ENCODE measurements at places on chromosomes 11 and 22.

DNA sequence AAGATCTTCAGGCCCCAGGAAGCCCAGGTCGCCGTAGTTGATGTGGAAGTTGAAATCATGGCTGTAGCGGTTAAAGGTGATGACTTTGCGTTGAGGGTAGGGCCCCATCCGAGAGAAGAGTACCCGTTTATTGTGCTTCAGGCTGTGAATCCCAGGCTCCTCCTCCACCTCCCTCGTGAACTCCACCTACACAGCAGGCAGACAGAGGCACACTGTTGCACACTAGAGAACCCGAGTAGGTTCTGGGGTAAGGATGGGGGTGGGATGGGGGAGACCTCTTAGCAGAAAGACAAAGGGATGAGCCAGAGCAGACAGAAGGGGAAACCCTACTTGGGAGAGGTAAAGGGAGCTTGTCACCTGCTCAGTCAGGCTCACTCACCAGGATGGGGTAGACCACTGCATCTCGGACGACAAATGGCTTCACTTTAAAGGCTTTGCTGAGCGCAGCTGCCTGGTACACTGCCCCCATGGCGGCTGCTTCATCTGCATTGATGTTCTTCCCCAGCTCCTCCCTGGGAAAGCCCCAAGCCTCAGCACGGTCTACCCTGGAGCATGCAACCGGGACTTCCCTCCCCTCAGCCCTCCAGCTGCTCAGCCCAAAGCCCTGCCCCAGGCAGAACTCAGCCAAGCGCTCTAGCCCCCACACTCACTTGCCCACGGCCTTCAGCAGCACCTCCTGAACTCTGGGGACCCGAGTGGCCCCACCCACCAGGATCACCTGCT, 5.4 kb downstream of the HYOU1 start:
- DNase-seq: no peak

DNA sequence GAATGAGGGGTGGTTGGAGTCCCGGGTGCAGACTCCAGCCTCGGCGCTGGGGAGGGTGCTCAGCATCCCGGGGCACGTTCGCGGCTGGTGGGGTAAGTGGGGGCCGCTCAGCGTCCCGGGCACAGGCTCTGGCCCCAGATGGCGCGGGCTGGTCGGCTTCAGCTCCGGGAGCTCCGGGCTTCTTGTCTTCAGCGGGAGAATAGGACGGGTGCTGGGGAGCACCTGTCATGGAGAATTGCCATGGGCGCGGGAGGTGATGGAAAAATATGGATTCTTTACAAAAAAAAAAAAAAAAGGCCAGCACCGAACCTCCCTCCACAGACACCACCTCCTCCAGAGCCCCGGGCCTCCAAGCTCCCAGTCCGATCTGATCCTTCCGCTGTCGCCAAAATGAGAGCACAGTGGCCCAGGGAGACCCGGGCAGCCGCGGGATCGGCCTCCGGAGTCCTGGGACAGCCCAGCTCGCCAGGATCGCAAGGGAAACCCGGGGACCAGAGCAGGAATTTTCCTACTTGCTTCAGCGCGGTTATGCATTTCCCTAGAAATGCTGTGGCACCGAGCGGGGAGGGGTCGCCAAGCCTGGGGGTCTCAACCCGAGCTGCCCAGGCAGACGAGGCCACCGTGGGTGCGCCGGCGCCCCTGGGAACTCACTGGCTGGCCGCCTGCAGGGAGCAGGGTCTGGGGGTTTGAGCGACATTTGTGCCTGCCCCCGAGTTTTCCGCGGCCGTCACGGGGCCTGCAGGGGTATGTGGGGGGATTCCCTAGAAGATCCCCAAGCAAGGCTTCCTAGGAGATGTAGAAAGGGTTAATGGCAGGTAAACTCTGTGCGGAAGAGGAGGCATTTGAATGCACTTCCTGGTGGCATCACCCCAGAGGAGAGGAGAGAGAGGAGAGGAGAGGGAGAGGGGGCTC, 1336.9 kb downstream of the BRD1 start:
- no peak for DNase-seq

DNA sequence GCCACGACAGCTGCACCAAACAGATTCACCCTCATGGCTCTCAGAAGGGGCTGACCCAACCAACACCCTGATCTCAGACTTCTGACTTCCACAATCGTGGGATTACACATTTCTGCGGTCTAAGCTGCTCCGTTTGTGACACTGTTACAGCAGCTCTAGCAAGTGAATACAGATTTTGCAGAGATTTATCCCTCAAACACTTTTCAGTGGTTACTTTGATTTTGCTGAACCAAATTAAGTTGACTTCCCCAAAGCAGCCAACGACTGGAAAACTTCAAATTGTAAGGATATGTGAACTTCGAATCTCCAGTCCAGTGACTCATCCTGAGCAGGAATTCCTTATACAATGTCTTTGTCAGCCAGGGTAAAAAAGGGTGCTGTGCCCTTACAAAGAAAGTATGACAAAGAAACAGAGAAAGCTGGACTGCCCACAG, 14.8 kb upstream of the INCENP start:
- peak; percentile 49 for DNase-seq

GRCh38 chr11:96960926-96961325, 571.1 kb downstream of the JRKL start:
- DNase-seq: no peak

DNA sequence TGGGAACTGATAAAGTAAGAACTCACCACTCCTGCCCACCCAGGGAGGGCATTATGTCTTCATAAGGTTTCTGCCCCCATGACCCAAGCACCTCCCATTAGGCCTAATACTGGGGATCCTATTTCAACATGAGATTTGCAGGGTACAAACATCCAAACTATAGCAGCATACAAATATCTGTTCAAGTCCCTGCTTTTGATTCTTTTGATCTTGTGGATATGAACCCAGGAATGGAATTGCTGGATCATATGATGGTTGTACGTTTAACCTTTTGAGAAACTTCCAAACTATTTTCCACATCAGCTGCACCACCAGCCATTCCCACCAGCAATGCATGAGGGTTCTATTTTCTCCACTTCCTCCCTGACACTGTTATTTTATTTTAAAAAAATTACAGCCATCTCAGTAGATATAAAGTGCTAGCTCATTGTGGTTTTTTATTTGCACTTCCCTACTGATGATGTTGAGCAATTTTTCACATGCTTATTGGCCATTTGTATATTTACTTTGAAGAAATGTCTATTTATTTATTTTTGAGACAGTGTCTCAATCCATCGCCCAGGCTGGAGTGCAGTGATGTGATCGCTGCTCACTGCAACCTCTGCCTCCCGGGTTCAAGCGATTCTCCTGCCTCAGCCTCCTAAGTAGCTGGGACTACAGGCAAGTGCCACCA, 7.1 kb upstream of the ATG16L2 start:
- no peak for DNase-seq

GRCh38 chr11:111528557-111528956, 12.0 kb upstream of the LAYN start:
- no peak for DNase-seq

- DNase-seq: no peak
Measured at GRCh38 chr22:47210686-47211085, 448.2 kb downstream of the TBC1D22A start.

DNA sequence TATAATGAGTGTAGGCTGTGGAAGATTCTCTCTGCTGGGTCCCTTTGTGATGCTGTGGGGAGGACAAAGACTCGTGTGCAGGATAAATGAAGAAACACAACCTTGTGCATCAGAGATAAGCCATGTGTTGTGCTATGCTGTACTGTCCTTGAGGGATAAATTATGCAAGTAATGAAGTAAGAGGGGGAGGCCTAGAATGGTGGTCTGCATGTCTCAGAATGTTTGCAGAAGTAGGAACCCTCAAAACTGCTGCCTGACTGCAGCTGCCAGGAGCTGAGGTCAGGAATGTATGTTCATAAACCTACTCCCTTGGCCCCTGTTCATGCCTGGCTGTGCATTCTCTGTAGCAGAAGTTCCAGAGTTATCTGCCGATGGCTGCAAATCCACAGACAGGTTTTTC, 4.6 kb upstream of the SMCO4 start:
- no peak for DNase-seq

DNA sequence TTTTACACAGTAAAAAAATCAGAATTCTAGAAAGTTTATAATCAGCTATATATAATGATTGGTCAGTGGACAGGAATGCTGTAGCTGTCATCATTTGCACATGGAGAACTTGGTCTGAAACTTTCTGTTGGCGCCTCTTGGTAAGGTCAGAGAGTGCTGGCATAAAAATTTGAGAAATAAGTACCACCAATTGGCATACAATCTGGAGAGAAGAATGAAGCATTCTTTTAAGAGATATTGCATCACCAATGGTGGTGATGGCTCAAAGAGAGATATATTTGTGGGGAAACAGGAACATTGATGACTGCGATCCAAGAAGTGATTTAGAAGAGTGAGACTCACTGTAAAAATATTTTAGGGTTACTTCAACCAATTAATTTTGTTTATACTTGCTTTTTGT, 19.8 kb upstream of the OOSP1 start:
- DNase-seq: no peak

DNA sequence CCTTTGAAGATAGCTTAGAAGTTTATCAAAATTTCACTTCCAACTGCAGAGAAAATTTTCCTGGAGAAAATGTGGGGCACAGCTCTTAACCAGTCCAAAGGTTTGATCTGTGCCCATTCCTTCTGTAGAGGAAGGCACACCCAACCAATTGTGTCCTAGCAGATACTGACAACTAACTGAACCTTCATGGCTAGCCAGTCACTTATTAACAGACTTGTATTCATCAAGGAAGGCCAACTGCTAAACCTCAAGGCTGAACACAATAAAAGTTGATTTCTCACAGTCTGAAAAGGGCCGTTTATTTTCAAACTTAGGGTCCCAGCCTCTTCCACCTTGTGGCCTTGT, 19.5 kb downstream of the SYT13 start:
- no peak for DNase-seq

GRCh38 chr11:91174193-91174592, 951.3 kb upstream of the CHORDC1 start:
- DNase-seq: no peak

GRCh38 chr11:19738124-19738523, 25.5 kb downstream of the NAV2 start:
- no peak for DNase-seq

DNA sequence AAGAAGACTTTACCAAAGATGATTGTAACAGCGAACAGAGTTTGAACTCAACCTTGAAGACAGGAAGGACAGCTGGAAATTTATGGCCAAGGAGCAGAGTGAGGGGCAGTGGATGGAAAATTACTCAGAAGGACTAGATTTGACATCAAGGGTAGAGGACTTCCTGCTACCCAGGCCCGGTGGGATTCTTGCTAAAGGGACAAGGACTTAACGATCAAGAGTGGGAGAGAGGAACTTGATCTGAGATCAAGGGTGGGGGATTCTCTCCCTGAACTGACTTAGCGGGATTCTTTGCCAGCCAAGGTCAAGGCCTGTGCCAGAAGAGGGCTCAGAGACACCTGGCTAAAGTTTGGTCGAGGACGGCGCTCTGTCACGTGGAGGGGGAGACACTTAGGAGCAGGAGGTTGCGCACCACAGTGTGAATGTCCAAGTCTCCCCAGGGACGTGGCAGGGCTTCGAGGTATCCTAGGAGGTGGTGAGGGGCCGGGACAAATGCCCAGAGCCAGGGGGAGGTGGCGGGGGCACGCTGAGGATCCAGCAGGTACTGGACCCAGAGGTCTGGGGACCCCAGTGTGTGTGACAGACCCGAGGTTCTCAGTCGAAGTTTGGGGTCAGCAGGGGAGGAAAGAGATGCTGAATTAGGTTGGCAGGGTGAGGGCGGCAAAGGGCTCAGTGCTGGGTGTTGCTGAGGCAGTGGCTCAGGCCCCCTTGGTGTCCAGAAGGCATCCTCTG, 46.1 kb upstream of the SHISAL1 start:
- DNase-seq: no peak

GRCh38 chr11:113644605-113645004, 61.5 kb downstream of the TMPRSS5 start:
- DNase-seq: no peak

- peak; percentile 79 for DNase-seq
Measured at GRCh38 chr11:132126973-132127899, 756.8 kb downstream of the NTM start.

DNA sequence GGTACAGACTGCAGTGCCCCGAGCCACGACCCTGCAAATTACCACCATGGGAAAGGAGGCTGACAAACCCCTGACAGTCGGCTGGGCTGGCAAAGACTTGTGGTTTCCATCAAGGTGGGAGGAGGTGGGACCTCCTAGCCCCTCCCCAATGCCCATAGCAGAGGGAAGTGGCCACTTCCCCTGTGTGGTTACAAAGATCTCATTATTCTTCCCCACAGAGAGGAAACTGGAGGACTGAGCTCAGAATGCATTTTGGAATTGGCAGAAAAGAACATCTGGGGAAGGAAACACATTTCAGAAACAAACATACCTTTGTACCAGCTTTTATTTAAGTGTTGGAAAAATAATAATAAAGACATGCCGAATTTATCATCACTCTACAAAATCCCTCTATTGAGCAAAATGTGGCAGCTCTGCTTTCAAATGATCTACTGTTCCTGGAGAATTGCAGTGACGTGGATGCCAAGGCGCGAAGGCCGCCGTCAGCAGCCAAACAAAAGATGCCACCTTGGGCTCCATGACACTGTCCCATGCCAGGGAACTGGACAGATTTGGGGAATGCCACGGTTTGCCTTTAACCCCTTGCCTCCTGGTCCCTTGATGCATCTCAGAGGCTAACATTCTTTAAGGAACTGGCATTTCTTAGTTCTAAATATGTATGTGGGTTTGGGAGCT, 169.6 kb downstream of the CRYBB2 start:
- DNase-seq: no peak

- no peak for DNase-seq
Measured at GRCh38 chr22:46916886-46917770, 154.7 kb downstream of the TBC1D22A start.

DNA sequence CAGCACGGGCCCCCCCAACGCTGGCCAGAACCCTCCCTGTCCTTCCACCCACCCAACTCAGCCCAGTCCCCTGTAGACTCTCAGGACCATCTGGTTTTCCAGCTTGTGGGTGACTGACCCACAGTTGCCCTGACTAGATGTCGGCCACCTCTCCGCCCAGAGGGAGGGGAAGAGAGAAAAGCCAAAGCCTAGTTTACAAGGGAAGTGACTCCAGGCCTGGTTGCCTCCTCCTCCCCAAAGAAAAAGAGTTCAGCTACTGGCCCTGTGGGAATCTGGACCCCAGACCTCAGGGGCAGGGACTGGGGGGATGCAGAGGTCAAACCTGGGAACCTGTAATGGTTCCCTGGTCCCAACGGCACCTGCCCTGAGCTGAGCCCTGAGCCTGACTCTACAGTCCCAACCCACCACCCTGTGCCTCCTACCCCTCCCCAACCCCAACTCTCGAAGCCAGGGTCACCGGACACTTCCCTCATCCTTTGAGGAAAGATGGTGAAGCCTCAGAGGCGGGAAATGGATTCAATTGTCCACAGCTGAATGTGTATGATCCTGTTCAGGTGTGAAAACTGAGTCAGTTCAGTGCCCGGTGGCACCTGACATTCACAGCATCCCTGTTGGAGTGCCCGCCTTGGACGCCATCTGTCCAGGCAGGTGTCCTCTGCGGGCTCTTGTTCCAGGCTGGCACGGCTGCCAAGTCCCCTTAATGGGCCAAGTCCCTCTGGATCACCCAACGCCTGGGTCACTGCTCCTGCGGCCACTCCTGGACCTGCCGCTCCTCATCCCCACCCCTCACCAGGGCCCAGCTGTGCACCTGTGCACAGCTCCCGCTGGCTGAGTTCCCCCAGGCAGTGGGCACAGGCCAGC, 21.0 kb upstream of the WNT7B start:
- DNase-seq: no peak

GRCh38 chr22:28507896-28508295, 171.7 kb downstream of the TTC28 start:
- DNase-seq: no peak

All from foreskin keratinocyte (primary cell).